ENCODE measurements at places on chromosomes 11 and 22. TPM values are rescaled to one million over a fixed set of nuclear protein-coding genes. Genes with fewer than 3 reads are reported as not detected.

Gene RAB3IL1
- total RNA-seq, result 9.9 TPM

Gene ADM2
- total RNA-seq, result 0.60 TPM

Gene MRGPRX4
- total RNA-seq, result 0.51 TPM

Gene TRIM51
- total RNA-seq, result not detected

Gene MADD
- total RNA-seq, result 33.6 TPM

Gene SCN3B
- total RNA-seq, result 4.9 TPM

Gene BACE1
- total RNA-seq, result 7.1 TPM

Gene BRSK2
- 0.51 TPM for total RNA-seq

Gene ANO5
- under 0.01 TPM for total RNA-seq

Gene SPON1
- total RNA-seq, result 0.17 TPM

Gene FKBP2
- total RNA-seq, result 45.6 TPM

Gene PELI3
- total RNA-seq, result 3.7 TPM

- no peak for DNase-seq
These were observed 143.0 kb downstream of the ELP4 start for GRCh38 chr11:31652528-31652927.

DNA sequence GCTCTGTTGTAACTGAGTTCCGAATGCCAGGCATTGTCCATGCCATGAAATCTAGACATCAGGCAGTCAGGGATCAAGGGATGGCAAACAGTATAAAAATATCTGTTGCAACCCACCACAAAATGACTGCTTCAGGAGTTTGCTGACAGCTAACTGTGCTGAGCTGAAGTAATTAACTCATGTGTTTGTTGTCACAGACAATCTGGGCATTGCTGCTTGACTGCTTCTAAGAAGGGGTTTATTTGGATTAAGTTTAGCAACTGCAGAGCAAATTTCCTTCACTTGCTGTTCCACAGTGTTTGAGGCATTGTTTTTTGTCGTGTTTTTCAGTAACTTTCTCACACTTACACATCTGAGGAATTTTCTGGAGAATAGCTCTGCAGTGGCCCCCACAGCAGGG is 30.4 kb downstream of the BSX start:
- DNase-seq, result no peak

- no peak for DNase-seq
These were observed 11.7 kb upstream of the SOX10 start for GRCh38 chr22:37996079-37996478.

- DNase-seq, result no peak
These were observed 50.9 kb downstream of the AP2A2 start for GRCh38 chr11:976431-977160.

GRCh38 chr11:63020671-63021291 is 5.1 kb upstream of the SLC22A8 start:
- DNase-seq, result peak; percentile 19

GRCh38 chr11:21501245-21501644 is 691.6 kb upstream of the ANO5 start:
- DNase-seq, result no peak

DNA sequence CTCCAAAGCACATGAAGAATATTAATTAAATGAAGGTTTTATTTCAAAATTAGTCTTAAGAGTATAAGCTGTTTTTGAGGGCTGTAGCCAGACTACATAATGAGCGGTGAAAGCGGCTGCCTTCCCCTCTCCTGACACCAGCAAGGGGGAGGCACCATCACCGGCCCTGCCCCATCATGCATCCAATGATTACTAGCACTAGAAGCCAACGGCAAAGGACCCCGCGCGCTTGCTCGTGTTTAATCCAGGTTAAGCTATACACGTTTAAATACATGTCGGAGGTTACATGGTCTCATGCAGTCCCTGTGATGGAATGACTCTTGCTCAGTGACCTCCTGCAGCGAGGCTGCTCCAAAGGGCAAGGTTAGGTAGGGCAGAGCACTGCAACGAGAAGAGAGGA is 50.3 kb downstream of the FEZ1 start:
- no peak for DNase-seq

DNA sequence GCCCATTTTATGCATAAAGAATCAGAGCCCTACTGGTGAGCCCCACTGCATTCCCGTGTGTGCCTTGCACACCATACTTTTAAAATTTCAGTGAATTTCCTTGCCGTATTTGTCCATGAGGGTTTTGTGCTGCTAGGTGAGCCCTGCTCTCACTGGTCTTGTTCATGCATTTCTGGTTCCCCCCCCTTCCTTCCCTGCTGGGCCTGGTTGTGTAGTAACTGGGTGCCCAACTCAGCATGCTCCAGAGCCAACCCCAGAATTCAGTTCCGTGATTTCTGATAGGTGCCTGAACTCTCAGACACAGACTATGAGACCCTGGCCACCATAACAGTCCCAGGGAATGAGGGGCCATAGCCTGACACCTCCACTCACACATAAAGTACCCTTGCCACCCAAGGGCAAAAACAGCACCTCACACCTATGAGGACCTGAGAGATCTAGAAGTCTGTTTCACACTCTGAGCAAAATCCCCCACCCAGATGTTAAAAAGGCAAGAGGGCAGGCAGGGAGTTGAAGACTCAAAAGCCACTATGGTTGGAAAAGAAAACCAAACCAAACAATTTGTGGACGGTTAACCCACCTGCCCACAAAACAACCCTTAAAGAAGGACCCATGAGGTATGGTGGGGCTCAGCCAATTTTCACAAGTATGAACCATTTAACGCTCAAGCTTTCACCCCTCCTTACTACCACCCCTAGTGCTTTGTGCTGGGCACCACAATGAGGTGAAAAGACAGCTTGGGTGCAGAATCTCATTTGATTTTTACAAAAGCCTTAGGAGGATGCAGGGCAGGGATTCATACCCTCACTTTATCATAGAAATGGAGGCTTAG is 16.8 kb upstream of the IL10RA start:
- no peak for DNase-seq

GRCh38 chr11:117638911-117639543 is 158.0 kb downstream of the DSCAML1 start:
- no peak for DNase-seq

GRCh38 chr11:106098893-106099553 is 21.6 kb downstream of the AASDHPPT start:
- no peak for DNase-seq

- peak; percentile 97 for DNase-seq
These were observed 368.9 kb downstream of the DDX10 start for GRCh38 chr11:109033627-109034338.

GRCh38 chr22:24107661-24108060 is 73.6 kb upstream of the SUSD2 start:
- DNase-seq, result peak; percentile 81

- no peak for DNase-seq
These were observed 867.4 kb downstream of the NTM start for GRCh38 chr11:132237781-132238180.

- no peak for DNase-seq
These were observed 246.2 kb downstream of the CTTN start for GRCh38 chr11:70644343-70645060.

DNA sequence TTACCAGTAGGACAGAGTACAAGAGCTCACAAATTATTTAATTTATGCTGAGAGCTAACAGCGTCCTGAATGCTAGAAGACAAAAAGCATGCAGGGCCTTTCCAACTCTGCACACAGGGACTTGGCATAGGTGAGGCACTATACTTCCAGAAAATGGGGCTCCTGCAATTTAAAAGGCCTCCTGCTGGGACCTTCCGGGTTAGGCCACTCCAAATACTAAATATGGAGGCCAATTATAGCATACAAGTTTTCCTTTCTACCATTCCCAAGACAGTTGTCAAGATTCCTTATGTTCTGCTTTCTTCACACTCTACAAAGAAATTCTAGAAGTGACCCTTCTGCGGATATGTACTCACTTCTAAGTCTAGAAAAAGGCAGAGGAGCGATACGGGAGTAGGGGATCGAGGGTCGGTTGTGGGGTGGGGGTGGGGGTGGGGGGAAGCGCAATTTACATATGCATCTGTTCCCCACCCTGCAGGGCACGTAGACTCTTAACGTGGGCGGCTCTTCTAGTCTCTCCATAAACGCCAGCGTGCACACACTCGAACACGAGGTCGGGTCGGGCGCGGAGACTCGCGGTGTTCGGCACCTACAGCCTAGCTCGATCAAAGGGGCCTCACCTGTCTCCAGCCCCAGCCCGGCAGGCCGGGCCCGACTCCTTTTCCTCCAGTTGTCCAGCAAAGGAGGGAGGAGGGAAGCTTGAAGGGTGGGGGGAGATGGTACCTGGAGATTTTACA is 728 bp downstream of the DCUN1D5 start:
- DNase-seq, result peak; percentile 61

DNA sequence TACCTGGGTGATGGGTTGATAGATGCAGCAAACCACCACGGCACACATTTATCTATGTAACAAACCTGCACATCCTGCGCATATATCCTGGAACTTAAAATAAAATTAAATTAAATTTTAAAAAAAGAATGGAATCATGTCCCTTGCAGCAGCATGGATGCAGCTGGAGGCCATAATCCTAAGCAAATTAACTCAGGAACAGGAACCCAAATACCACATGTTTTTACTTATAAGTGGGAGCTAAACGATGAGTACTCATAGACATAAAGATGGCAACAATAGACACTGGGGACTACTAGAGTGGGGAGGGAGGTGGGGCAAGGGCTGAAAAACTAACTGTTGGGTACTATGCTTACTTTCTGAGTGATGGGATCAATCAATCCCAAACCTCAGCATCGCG is 40.9 kb downstream of the CWC15 start:
- DNase-seq, result no peak

- DNase-seq, result no peak
These were observed 5.5 kb downstream of the NPAT start for GRCh38 chr11:108216988-108217387.

GRCh38 chr11:10930224-10930971 is 72.5 kb upstream of the ZBED5 start:
- DNase-seq, result peak; percentile 36

GRCh38 chr22:38165922-38166593 is 15.6 kb downstream of the PLA2G6 start:
- no peak for DNase-seq

- DNase-seq, result peak; percentile 63
These were observed 1.2 kb upstream of the MARK2 start for GRCh38 chr11:63837739-63838138.

DNA sequence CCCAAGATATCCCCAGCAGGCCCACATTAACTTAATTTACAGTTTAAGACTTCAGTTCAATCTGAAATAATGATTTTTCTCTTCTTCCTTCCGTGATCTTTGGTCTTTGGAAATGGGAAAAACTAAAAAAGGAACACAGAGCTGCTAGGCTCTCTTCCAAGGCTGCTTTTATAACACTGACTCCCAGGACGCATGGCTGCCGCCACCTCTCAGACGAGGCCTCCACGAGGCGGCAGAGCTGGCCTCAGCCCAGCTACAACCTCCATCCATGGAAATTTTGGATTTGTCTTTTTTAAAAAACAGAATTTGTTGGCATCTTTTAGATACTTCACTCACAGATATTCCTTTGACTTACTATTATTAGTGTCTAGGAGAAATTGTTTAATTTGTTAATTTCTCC is 385.5 kb upstream of the SYN3 start:
- no peak for DNase-seq

- no peak for DNase-seq
These were observed 26.9 kb upstream of the USP47 start for GRCh38 chr11:11814614-11815452.

- no peak for DNase-seq
These were observed 211.7 kb downstream of the NAV2 start for GRCh38 chr11:19924311-19924710.

GRCh38 chr11:126573325-126573978 is 218.0 kb downstream of the ST3GAL4 start:
- DNase-seq, result peak; percentile 24

- no peak for DNase-seq
These were observed 1496.5 kb downstream of the FAM181B start for GRCh38 chr11:81237139-81237538.

GRCh38 chr11:73152861-73153483 is 10.9 kb upstream of the FCHSD2 start:
- DNase-seq, result no peak

DNA sequence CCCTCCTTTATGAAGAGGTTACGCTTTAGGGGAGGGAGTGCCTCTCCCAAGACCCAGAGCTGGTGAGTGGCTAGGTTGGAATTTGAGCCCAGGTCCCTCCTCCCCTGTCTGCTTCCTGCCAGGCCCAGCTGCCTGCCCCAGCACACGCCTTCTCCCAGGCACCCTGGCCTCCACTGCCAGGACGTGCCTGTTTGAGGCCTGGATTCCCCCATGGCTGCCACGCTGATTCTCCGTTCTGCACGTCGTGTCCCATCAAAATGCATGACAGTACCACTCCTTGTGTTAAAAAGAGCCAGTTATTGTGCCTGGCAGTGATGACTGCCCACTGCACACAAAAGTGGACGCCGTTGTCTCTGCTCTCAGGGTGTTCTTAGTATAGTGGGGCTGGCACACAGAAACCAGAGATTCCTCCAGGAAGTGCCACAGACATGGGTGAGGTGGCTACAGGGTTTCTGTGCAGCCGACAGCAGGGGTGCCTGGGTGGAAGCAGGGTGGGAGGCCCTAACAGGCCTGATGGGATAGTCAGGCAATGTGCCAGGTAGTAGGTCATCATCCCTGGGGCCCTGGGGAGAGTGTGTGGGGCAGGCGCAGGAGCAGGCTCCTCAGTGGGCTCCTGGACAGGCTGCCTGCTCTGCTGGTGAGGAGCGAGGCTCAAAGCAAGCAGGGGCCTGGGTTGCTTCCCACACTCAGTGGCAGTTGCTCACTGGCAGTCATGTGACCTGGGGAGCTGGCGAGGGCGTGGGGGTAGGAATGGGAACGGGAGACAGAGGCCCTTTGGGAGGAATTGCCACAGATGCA is 24.2 kb downstream of the MED15 start:
- DNase-seq, result peak; percentile 83

GRCh38 chr11:2451916-2452315 is 7.1 kb downstream of the KCNQ1 start:
- DNase-seq, result no peak

- peak; percentile 16 for DNase-seq
These were observed 84.9 kb upstream of the RAB1B start for GRCh38 chr11:66183494-66184048.

DNA sequence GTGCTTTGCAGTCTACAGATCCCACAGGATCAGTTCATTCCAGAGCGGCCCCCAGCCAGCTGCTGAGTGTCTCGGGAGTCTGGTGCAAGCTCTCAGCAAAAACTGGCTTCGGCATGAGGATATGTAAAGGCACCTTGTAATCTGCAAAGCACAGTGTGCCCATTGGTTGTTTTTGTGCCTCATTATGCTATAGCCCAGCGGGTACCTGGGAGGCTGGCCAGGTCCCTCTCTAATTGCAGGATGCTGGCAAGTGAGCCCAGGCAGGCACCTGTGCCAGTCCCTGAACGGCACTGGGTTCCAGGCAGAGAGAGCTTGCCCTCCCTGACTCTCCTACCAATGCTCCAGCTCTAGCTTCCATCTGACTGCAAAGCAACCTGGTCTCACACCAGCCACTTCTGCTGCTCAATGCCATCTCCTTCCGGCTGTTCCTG is 128.7 kb downstream of the DSCAML1 start:
- no peak for DNase-seq

- no peak for DNase-seq
These were observed 17.1 kb downstream of the SC5D start for GRCh38 chr11:121309688-121310087.

DNA sequence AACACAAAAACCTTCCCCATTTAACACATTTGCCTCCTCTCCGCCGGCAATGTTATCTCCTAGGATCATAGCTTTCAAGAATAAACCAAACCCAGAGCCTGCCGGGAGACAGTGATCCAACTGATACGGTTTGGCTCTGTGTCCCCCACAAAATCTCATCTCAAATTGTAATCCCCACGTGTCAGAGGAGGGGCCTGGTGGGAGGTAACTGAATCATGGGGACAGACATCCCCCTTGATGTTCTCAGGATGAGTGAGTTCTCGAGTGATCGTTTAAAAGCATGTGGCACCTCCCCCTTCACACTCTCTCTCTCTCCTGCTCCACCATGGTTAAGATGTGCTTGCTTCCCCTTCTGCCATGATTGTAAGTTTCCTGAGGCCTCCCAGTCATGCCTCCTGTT is 33.3 kb downstream of the RBFOX2 start:
- DNase-seq, result no peak

Measured in dermis blood vessel endothelial cell (primary cell).